ENCODE measurements at places on chromosomes 12 and 14.

GRCh38 chr14:102772781-102773570, 4.3 kb upstream of the TRAF3 start:
- no peaks in the 10 kb centered on the region for H3K4me1 ChIP-seq
- no peaks in the 10 kb centered on the region for H3K27me3 ChIP-seq
- H3K27ac ChIP-seq, result no peak overlapping the region
- H3K4me3 ChIP-seq, result no peak overlapping the region
- no peak for DNase-seq

- DNase-seq, result no peak
- H3K36me3 ChIP-seq, result no peaks in the 10 kb centered on the region
- H3K4me1 ChIP-seq, result no peaks in the 10 kb centered on the region
- no peak overlapping the region for H3K27ac ChIP-seq
- H3K4me3 ChIP-seq, result no peak overlapping the region
These were observed 139.5 kb upstream of the SOX5 start for GRCh38 chr12:24088751-24089509.

DNA sequence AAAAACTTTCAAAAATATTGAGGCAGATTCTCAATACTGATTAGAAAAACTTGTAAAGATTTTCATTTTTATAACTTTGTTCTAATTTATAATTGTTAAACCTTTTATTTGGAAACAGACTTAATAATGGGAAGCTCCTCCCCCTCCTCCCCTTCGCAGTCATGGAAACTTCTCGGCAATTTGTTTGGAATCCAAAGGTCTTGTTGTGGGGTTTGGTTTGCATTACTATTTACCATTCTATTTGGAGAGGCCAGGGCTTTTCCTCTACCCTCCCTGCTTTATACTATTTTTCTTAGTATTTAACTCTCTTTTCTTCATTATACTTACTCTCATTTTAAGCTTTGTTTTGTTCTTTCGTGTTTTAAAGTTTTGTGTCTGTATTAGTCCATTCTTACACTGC, 6.0 kb downstream of the SLC39A9 start:
- no peak overlapping the region for H3K27ac ChIP-seq
- H3K27me3 ChIP-seq, result no peaks in the 10 kb centered on the region
- DNase-seq, result no peak
- no peak overlapping the region for H3K4me3 ChIP-seq

DNA sequence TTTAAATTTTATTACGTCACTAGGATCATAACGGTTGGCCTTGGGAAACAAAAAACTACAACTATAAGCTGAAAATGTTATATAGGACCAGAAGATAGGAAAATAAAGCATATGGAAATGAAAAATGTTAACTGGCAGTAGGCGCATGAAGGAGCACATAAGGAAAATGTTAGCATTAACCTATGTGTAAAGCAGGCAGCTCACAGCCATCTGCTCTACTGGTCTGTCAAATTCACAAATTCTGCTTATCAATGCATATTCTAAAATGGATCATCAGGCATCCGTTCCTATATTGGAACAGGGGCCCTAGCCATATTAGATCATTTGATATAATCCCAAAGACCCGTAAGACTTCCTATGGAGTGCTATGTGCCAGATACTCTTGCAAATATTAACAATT, 263.9 kb downstream of the MDGA2 start:
- H3K4me3 ChIP-seq, result no peak overlapping the region
- DNase-seq, result no peak
- H3K27ac ChIP-seq, result no peak overlapping the region
- H3K36me3 ChIP-seq, result no peaks in the 10 kb centered on the region
- no peaks in the 10 kb centered on the region for H3K4me1 ChIP-seq
- H3K27me3 ChIP-seq, result no peaks in the 10 kb centered on the region

- no peak overlapping the region for H3K4me3 ChIP-seq
- no peaks in the 10 kb centered on the region for H3K27me3 ChIP-seq
- H3K36me3 ChIP-seq, result no peaks in the 10 kb centered on the region
- H3K4me1 ChIP-seq, result no peaks in the 10 kb centered on the region
- no peak for DNase-seq
- no peak overlapping the region for H3K27ac ChIP-seq
These were observed 342.5 kb downstream of the RMST start for GRCh38 chr12:97805146-97805545.

GRCh38 chr14:72947366-72948160, 21.3 kb downstream of the DCAF4 start:
- no peak overlapping the region for H3K4me3 ChIP-seq
- DNase-seq, result no peak
- no peaks in the 10 kb centered on the region for H3K4me1 ChIP-seq
- no peaks in the 10 kb centered on the region for H3K27me3 ChIP-seq
- H3K27ac ChIP-seq, result no peak overlapping the region

Measured in vagina (tissue), 2 donors.